T-helper 1 cell (primary cell): ENCODE measurements at places on chromosomes 11 and 22.

- DNase-seq = no peak
These were observed 47.1 kb downstream of the TMEM123 start for GRCh38 chr11:102405501-102405900.

DNA sequence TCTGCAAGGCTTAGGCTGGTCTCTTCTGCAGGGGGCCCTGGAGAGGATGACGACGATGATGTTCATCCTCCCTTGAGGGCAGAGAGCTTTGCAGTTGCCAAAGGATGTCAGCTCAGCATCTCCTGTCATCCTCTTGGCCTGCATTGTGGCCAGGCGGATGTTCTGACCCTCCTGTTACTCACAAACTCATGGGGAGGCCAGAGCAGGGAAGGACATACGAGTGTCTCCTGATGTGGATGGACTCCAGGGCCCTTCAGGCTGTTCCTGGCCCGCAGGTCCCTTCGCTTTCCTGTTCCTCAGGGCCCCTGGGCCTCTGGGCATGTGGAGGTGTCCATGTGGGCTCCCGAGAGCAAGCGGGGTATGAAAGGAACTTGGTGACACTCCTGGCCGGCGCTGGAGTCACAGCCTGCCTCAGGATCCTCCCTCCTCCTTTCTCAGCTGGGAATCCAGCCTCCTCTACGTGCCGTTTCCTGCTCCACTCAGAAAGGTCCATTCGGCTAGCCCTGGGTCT lies 8.5 kb downstream of the ADORA2A start:
- DNase-seq = no peak

- DNase-seq = no peak
These were observed 171.2 kb downstream of the CASP12 start for GRCh38 chr11:104727095-104727494.

GRCh38 chr11:16002942-16003341 lies 353.4 kb downstream of the SOX6 start:
- no peak for DNase-seq

GRCh38 chr11:10540546-10540914 lies 457 bp downstream of the RNF141 start:
- no peak for DNase-seq

GRCh38 chr11:68043029-68043348 lies 4.2 kb downstream of the TCIRG1 start:
- DNase-seq = no peak

DNA sequence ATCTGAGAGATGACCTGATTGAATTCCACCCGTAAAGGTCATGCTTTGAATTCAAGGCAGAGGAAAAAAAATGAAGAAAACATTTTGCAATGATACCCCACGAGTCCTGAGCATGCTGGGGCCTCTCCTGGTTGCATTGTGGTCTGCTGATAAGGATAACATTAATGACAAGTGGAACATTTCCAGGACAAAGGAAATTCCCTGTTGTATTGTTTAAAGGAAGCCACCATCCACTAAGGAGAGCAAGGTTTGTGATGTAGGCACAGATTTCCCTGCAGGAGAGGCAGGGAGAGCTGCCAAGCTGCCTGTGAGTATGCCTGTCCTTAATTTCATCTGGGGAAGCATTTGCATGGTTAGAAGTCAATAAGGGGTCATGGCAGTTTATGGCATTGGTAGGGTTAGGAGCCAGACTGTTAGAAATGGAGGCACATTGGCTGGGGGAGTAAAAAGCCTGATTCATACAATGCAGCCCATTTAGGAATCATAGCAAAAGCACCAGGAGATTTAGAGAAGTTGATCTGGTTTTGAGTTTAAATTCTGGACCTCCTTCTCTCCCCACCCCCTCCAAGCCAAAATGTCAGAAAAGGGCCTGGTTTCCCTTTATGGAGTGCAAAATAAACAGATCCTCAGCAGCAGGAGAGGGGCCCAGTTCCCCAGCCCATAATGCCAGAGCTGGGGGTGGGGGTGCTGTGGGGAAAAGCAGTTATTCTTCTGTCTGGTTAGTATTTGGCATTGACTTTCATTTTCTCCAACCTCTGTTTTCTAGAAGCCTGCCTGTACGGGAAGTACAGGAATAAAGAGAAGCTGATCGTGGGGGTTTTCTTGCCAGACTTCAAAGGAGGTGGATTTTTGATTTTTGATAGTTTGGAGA lies 22.1 kb downstream of the FLI1 start:
- DNase-seq = no peak

GRCh38 chr11:33000181-33000580 lies 15.5 kb upstream of the DEPDC7 start:
- DNase-seq = no peak

DNA sequence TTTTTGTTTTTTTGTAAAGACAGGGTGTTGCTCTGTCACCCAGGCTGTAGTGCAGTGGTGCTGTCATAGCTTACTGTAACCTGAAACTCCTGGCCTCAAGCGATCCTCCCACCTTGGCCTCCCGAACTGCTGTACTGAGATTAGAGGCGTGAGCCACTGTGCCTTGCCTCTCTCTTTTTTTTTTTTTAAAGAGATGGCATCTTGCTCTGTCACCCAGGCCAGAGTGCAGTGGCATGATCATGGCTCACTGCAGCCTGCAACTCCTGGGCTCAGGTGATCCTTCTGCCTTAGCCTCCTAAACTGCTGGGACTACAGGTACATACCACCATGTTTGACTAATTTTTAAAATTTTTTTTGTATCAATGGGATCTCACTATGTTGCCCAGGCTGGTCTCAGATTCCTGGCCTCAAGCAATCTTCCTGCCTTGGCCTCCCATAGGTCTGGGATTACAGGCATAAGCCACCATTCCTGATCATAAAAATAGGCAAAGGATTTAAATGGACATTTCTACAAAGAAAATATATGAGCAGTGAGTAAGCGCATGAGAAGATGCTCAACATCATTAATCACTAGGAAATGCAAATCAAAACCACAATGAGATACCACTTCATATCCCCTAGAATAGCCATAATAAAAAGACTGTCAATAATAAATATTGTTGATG lies 17.3 kb upstream of the CLNS1A start:
- no peak for DNase-seq

DNA sequence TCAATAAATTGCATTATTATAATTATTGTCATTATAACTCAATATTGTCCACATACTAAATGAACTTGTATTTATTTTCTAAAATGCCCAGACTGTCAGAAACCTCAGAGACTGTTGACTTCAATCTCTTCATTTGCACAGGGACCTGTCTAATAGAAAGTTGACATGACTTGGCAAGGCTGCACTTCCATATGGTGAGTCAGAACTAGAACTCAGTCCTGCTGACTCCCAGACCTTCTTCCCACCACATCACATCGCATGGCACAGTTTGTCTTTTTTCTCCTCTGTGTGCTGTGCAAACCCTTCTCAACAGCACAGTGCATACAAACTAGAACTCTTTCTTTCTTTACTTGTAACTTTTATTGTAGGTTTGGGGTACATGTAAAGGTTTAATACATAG lies 215.1 kb upstream of the BLID start:
- no peak for DNase-seq

- DNase-seq = no peak
These were observed 19.2 kb downstream of the DHCR7 start for GRCh38 chr11:71428861-71429435.
